Epithelial cell of proximal tubule (primary cell): ENCODE measurements at places on chromosomes 4 and X.

GRCh38 chr4:72338060-72338459, 231.0 kb downstream of the ADAMTS3 start:
- DNase-seq: no peak

DNA sequence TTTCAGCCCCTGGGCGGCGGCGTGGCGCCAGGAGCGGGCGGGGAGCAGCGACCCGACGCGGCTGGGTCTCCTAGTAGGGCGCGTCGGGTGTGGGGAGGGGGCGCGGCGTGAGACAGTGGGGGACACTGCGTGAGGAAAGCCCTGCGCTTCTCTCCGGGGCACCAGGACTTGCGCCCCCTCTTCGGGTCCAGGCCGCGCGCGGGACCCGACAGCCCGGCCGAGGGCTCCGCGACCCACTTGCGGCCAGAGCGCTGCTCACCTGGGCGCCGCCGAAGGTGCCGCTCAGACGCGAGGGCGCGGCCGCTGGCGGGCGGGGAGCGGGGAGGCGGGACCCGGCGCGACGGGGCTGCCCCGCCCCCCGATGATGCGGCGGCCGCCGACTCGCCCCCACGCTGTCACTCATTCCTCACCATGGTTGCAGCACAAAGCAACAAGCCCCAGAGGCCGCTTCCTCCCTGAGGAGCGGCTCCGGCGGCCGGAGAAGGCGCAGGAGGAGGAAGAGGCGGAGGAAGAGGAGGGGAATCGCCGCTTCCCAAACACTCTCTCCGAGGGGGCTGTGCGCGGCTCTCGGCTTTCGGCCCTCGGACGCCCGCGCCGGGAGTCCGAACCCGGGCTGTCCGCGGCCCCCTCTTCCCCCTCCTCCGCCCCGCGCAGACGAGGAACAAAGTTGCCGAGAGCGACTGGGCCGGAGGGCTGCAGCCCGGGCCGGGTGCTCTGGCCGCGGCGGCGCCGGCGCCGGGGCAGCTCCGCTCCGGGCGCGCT, at the start of gene RAPGEF2:
TSS of gene RAPGEF2 (plus strand) at position 458 of the 762 bp plus-strand sequence. CDS start 1,084 bp downstream, outside the sequence.
- DNase-seq: no peak

- no peak for DNase-seq
These were observed 45.1 kb downstream of the KDR start for GRCh38 chr4:55080174-55080865.

GRCh38 chrX:413322-414201, 26.9 kb upstream of the PPP2R3B start:
- DNase-seq: no peak
